DMS153 (cell line): ENCODE measurements at places on chromosomes 12 and 14.

DNA sequence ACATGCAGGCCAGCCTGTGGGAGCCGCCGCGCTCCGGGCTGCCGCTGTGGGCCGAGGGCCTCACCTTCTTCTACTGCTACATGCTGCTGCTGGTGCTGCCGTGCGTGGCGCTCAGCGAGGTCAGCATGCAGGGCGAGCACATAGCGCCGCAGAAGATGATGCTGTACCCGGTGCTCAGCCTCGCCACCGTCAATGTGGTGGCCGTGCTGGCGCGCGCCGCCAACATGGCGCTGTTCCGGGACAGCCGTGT is 2.9 kb downstream of the TMEM121 start:
- no peak for DNase-seq

DNA sequence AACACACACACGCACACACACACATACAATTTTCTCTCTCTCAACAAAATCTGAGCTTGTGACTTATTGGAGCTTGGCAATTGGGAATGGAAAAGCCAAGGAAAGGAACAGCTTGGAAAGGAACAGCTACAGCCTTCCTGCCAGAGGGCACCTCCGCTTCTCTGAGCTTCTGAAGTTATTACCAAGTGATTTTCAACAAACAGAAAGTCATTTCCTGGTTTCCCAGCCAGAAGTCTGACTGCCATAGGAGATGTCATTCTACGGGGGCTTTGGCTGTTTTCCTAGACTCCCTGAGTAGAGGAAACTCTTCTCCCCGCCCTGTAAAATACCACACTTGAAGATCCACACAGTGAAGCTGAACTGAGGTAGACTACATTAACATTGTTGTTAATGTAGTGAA is 198.3 kb downstream of the CFAP54 start:
- DNase-seq = no peak

GRCh38 chr12:108241986-108242703 is 97.0 kb downstream of the CMKLR1 start:
- no peak for DNase-seq

GRCh38 chr12:75390899-75391538 is at the start of gene GLIPR1L2:
Gene GLIPR1L2, plus strand, starts transcription at chr12:75391089. Its CDS starts 28 bp downstream, at chr12:75391117.
- DNase-seq = peak; percentile 96

GRCh38 chr12:98644433-98644711 is 216 bp downstream of the IKBIP start:
- DNase-seq = no peak

GRCh38 chr12:83158613-83159207 is 472.0 kb downstream of the TMTC2 start:
- no peak for DNase-seq

DNA sequence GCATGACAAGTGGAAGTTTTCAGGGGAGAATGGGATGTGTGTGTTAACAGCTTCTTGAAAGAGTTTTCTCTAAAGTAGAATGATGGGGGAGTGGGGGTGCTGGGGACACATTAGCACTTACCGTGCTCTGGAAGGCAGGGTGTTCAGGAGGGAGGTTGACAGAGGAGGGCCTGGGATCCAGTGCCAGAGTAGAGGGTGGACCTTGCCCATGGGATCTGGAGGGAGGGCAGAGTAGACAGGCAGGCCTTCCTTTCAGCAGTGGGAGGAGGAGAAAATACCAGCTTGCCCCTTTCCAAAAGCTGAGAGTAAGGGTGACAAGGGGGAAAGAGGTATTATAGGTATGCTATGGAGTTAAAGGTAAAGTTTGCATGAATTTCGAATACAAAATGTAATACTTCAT is 40.1 kb downstream of the TRAF3 start:
- no peak for DNase-seq

DNA sequence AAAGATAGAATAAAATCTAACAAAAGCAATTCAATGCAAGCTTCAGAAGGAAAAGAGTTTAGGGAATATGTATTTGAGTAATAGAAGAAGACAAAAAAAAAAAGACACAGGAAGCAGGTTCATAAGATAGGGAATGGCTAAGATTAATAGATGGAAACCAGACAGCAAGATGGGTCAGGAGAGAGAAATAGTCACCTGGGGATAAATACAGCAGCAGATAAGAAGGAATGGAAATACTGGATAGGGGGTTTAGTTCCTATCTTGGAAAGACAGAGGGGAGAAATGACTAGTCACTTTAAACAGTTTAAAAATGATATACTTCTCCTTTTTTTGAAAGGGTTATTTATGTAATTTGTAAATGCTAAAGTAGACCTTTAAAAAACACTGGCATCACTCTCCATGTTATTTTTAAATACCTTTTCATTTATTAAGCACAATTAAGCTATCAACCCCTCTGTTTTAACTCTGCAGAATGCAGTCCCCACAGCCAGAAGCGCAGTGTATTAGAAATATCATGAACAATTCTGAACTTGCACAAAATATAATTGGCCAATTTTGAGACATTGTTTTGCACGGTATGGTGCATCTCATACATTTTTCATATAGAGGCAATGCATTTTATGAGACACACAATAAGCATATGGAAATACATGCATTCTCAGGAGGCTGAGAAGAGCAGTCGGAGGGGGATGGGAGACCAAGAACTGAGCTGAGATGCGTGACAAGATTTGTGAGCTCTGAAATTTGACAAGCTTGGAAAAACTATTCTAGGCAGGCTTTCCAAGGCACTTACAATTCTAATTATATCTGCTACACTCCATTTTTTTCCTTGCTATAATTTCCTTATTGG is 303.4 kb upstream of the PRICKLE1 start:
- no peak for DNase-seq

GRCh38 chr12:51171884-51172514 is 936 bp downstream of the TFCP2 start:
- no peak for DNase-seq

GRCh38 chr14:67357969-67358354 is 1.6 kb downstream of the ATP6V1D start:
- DNase-seq = no peak

DNA sequence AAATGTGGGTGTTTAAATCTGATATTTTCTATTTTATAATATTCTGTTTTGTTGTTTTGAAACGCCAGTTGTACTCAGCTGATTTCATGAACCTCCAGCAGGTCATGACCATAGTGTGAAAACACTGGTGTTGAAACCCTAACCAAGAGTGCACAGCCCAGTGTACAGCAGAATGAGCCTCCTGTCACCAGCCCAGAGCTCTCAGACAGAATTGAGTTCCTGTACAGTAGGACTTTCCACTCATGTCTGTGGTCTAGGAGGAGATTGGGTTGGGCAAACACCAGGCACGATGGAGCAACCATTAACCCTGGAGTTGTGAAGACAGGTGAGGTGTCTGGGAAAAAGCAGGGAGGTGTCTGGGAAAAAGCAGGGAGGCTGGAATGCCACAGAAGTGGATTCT is 908.8 kb downstream of the VRK1 start:
- DNase-seq = no peak

- no peak for DNase-seq
These were observed 904.6 kb upstream of the FBXO33 start for GRCh38 chr14:40336846-40337245.

DNA sequence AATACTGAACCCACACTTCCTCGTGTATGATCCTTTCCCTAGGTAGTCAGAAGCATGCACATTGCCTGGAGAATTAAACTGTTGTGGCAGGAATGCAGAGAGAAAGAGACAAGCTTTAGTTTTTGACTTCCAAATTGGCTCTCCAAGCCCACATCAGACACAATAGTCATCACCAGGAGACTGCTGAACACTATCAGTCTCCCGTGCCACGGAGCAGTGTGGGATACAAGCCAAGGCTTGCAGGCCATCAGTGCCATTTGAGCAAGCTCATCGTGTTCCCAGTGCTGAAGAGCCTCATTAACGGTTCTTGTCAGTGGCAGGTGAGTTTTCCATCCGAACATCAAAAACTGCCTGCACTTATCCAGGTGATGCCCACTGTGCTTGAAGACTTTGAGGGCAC is 410.8 kb downstream of the NAV3 start:
- DNase-seq = peak; percentile 87

- DNase-seq = no peak
These were observed 91.9 kb downstream of the BBS10 start for GRCh38 chr12:76256321-76256720.

GRCh38 chr12:109555431-109556315 is 17.6 kb downstream of the MMAB start:
- DNase-seq = no peak

DNA sequence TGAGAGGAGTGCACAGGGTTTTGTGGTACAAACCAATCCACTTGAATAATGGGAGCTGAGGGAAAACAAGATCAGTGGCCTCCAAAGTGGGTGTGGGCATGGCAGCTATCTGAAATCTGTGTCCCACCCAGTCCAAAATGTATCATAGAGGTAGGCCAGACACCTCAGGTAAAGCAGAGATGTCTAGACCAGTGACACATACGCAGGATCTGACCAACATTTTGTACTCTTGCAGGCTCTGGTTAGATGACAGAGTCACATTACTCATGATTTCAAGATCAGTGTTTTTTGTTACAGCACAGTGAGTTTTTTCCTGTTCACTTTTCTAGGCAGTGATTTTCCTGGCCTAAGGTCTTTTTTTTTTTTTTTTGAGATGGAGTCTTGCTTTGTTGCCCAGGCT is 211.8 kb downstream of the PCNX1 start:
- no peak for DNase-seq

DNA sequence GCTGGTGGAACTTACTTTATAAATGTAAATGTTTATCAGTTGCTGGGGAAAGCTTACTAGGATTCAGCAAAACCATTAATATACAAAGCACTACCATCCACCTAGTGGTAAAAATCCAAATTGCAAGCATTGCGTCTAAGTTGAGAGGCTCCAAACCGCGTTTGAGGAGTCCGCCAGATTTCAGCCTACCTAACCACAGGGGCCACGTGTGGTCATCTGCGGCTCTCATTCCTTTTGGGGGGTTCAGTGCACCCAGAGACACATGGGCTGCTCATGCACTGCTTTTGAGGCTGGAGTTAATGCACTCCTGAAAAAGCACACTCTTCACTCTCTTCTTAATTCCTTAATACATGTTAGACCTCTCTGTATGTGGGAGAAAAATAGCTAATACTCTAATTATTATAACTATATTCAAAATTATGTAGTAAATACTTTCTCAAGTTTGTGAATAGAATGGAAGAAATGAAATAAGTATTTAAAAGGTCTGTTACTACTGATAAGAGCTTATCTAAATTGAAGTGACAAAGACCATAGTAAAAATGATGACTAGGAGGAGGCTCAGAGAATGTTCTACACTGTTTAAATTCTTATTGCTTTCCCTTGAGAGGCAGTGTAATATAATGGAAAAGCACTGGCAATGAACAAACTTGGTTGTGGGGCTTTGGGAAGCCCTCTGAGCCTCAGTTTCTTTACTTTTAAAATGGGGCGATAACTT is 41.4 kb upstream of the MANSC4 start:
- DNase-seq = no peak

DNA sequence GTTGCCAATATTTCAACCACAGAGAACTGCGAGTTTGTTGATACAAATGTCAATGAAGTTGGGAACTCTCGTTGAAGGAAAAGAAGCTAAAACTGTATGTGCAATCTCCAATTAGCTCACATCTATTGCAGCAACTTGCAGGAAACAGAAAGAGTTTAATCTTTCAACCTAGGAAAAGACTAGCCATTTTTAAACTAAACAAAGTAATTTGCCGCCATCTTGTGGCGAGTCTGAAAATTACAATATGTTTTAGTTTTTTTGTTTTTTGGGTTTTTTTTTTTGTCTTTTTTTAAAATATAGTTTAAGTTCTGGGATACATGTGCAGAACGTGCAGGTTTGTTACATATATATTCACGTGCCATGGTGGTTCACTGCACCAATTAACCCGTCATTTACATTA is 131.2 kb upstream of the FOXG1 start:
- peak; percentile 4 for DNase-seq

- no peak for DNase-seq
These were observed 579.1 kb downstream of the PRKD1 start for GRCh38 chr14:29348504-29348903.

- DNase-seq = no peak
These were observed 562 bp downstream of the PAN2 start for GRCh38 chr12:56333197-56333678.

DNA sequence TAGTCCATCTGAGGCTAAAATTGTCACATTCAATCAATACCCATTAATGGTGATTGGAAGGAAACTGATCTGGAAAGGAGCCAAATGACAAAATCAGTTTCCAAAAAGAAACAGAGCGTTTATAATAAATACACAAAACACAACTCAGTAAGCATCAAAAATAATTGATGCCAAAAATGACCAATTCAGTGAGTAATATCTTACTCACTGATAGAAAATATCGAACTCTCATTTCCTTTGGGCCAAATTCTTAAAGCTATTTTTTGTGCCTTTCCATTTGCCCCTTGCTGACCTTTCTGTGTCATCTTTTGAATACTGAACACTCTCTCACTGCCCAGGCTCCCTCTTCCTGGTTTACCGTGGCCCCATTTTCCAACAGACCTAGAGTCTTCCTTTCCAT is 22.5 kb upstream of the ATP2B1 start:
- no peak for DNase-seq

DNA sequence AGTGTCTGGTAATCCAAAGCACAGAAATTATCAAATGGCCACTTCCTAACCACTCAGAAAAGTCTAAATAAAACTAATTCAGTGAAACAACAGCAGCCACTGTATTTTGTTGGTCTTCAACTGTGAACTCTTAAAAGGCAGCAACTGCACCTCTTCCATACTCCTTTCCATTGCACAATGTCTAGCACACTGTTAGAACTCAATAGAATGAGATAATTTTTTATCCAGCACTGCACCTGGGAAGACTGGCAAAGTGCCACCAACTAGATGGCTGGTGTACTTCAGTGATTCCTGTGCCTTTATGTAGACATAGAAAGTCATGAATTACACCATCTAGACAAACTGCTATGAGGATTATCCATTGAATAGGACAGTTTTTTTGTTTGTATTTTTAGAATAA is 26.2 kb downstream of the LGR5 start:
- peak; percentile 35 for DNase-seq

GRCh38 chr12:98532687-98533304 is 17.4 kb downstream of the TMPO start:
- peak; percentile 18 for DNase-seq

GRCh38 chr14:35506927-35507326 is 27.0 kb upstream of the INSM2 start:
- DNase-seq = no peak

GRCh38 chr12:27123642-27124041 is 41.3 kb upstream of the C12orf71 start:
- no peak for DNase-seq

GRCh38 chr12:89238593-89238992 is 113.7 kb downstream of the DUSP6 start:
- no peak for DNase-seq

GRCh38 chr12:12126551-12126950 is 55.8 kb downstream of the BCL2L14 start:
- no peak for DNase-seq

- no peak for DNase-seq
These were observed 4.1 kb downstream of the SINHCAF start for GRCh38 chr12:31321897-31322228.

GRCh38 chr12:88752183-88752582 is 171.9 kb upstream of the KITLG start:
- no peak for DNase-seq

- DNase-seq = no peak
These were observed 19.4 kb downstream of the PPP1R36 start for GRCh38 chr14:64569138-64569631.
